Breast epithelium (tissue), 4 donors: ENCODE measurements at places on chromosomes 3 and 15. TPM values are rescaled to one million over a fixed set of nuclear protein-coding genes. Genes with fewer than 3 reads are reported as not detected.

DNA sequence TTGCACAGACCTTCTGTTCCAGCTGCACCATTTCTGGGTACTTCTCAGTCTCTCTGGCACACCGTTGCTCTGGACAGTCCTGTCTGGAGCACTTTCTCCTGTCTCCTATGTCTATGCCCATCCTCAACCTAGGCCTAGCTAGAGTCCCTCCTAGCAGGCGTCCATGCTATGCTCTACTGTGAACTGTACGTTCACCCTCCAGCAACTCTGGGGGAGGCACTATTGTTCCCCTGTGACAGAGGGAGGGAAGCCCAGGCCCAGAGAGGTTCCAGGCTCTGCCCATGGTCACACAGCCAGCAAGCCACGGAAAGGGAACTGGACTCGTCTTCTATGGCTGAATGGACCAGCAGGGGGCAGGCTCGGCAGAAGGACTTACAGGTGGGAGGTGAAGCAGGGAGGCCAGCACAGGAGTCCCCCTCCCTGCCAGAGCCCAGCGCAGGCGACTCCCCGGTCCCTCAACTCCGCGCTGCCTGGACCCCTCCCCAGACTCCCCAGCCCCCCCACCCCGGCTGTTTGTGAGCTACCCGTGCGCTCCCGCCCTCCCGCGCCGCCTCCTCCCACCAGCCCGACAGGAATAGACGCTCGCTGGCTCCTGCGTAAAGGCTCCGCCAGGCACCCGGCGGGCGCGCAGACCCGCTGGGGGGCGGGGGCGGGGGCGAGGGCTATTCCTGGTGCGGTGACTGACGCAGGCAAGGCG is 1.7 kb upstream of the LINGO1 start:
- H3K36me3 ChIP-seq, result no peaks in the 10 kb centered on the region
- H3K27ac ChIP-seq, result no peak overlapping the region
- H3K4me3 ChIP-seq, result no peak overlapping the region
- no peak for DNase-seq
- peaks cover 34% of the 10 kb centered on the region for H3K27me3 ChIP-seq

The LEKR1 gene
- 8.0 TPM for total RNA-seq

- DNase-seq, result no peak
- no peaks in the 10 kb centered on the region for H3K27me3 ChIP-seq
- H3K4me1 ChIP-seq, result no peaks in the 10 kb centered on the region
- H3K27ac ChIP-seq, result peak overlapping the region; percentile 58
- H3K4me3 ChIP-seq, result no peak overlapping the region
Measured at GRCh38 chr15:68598171-68599152, 19.7 kb downstream of the CORO2B start.

DNA sequence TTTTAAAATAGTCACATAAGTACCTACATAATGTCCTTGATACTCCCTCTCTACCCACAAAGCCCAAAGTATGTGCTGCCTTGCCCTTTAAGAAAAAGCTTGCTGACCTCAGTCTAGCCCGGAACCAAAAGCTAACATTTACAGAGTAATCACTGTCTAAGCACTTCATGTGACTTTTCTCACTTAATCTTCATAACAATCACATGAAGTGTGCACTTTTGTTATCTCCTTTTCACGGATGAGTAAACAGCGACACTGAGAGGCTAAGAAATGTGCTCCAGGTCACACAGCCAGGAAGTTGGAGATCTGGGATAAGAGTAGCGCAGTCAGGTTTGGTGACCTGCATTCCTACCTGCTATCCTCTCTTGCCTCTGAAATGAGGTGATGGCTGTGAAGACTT is 194.0 kb downstream of the ITPR1 start:
- H3K27ac ChIP-seq, result peak overlapping the region; percentile 56
- no peaks in the 10 kb centered on the region for H3K27me3 ChIP-seq
- no peak for DNase-seq
- H3K4me3 ChIP-seq, result no peak overlapping the region
- no peaks in the 10 kb centered on the region for H3K36me3 ChIP-seq

- no peak overlapping the region for H3K4me3 ChIP-seq
- H3K36me3 ChIP-seq, result no peaks in the 10 kb centered on the region
- no peaks in the 10 kb centered on the region for H3K4me1 ChIP-seq
- no peak for DNase-seq
- H3K27me3 ChIP-seq, result no peaks in the 10 kb centered on the region
Measured at GRCh38 chr3:186070133-186070532, 38.8 kb downstream of the ETV5 start.

- no peak overlapping the region for H3K4me3 ChIP-seq
- no peaks in the 10 kb centered on the region for H3K36me3 ChIP-seq
- no peaks in the 10 kb centered on the region for H3K4me1 ChIP-seq
- no peak overlapping the region for H3K27ac ChIP-seq
- H3K27me3 ChIP-seq, result no peaks in the 10 kb centered on the region
Measured at GRCh38 chr3:99681976-99682375, 43.6 kb downstream of the COL8A1 start.

GRCh38 chr15:74264081-74264501 is 28.0 kb downstream of the CCDC33 start:
- no peak overlapping the region for H3K4me3 ChIP-seq
- H3K27me3 ChIP-seq, result no peaks in the 10 kb centered on the region
- no peaks in the 10 kb centered on the region for H3K36me3 ChIP-seq
- no peaks in the 10 kb centered on the region for H3K4me1 ChIP-seq

DNA sequence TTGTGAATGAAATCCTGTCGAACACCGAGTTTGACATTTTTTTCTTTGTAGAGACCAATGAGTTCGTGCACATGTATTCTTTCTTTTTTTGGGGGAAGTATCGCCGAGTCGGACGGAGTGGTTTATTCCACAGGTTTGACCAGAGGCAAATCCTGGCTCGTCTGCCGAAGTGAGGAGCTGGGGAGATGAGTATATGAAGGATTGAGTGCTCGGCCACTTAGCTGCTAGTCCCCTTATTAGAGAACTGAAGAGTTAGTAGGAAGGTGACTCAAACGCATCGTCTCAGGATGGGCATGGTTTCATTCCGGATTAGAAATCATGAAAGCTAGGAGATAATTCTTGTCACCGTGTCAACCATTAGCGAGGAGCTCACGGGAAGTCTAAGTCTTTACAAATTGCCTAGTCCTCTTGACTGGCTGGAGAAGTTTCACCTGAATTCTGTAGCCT is 154.7 kb upstream of the GOLIM4 start:
- H3K36me3 ChIP-seq, result no peaks in the 10 kb centered on the region
- DNase-seq, result no peak
- H3K27me3 ChIP-seq, result peaks cover 36% of the 10 kb centered on the region
- H3K4me3 ChIP-seq, result peak overlapping the region; percentile 76
- H3K27ac ChIP-seq, result no peak overlapping the region

DNA sequence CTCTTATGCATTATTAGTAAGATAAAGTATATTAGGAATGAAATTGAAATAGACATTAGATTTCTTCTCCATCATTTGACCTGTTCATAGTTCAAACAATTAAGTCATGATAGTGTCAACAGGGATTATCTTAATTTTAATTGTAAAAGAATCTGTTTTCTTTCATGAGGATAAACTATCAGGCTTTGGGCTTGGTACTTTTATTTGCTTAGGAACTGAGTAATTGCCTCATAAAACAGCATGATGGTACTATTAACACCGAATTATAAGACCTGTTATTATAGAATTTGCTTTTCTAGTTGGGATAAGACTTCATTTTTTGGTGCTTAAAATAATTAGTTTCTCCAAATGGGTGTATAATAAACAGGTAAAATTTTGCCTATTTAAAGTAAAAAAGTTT is 71.8 kb downstream of the FNDC3B start:
- H3K36me3 ChIP-seq, result no peaks in the 10 kb centered on the region
- H3K27me3 ChIP-seq, result no peaks in the 10 kb centered on the region
- no peak overlapping the region for H3K27ac ChIP-seq
- no peak overlapping the region for H3K4me3 ChIP-seq

The HEG1 gene
- total RNA-seq, result 45.1 TPM

The PTH1R gene
- total RNA-seq, result 13.4 TPM

The RETNLB gene
- not detected for total RNA-seq

DNA sequence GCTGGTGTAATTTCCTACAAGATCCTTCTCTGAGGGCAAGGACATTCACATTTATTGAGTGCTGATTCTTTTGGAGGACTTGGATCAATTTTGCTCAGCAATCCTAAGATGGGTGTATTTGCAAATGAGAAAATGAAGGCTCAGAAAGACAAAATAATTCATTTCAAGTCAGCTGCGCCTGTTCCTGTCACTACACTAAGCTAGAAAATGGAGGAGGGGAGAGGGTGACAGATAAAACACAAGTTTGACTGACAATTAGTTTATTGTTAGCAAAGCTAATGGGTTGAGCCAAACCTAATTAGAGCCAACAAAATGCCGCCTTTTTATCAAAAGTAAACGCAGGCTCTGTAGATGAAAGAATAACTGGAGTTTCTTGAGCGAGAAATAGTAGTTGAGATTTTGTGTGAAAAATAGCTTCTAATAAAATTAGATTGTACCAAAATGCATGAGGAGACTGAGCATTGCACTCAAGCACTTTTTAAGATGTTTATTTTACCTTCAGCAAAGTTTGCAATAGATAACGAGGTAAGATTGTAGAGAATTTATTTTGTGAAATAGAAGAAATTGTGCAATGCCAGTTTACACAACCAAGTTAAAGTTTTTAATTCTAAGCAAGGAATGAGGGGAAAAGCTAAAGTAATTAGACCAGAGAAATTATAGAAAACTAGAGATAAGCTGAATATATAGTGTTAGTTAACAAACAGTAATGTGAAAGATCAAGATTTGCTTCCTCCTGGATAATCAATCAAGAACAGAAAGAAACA is 39.6 kb upstream of the SECISBP2L start:
- H3K27ac ChIP-seq, result no peak overlapping the region
- no peaks in the 10 kb centered on the region for H3K27me3 ChIP-seq
- H3K4me1 ChIP-seq, result no peaks in the 10 kb centered on the region
- H3K4me3 ChIP-seq, result no peak overlapping the region

The CD86 gene
- total RNA-seq, result 7.5 TPM

The MYZAP gene
- 23.0 TPM for total RNA-seq

GRCh38 chr15:53448232-53449015 is 311.0 kb downstream of the WDR72 start:
- no peak for DNase-seq
- no peaks in the 10 kb centered on the region for H3K27me3 ChIP-seq

GRCh38 chr3:24830230-24831152 is 335.8 kb upstream of the THRB start:
- H3K27me3 ChIP-seq, result no peaks in the 10 kb centered on the region
- H3K27ac ChIP-seq, result no peak overlapping the region
- H3K36me3 ChIP-seq, result no peaks in the 10 kb centered on the region
- DNase-seq, result no peak

DNA sequence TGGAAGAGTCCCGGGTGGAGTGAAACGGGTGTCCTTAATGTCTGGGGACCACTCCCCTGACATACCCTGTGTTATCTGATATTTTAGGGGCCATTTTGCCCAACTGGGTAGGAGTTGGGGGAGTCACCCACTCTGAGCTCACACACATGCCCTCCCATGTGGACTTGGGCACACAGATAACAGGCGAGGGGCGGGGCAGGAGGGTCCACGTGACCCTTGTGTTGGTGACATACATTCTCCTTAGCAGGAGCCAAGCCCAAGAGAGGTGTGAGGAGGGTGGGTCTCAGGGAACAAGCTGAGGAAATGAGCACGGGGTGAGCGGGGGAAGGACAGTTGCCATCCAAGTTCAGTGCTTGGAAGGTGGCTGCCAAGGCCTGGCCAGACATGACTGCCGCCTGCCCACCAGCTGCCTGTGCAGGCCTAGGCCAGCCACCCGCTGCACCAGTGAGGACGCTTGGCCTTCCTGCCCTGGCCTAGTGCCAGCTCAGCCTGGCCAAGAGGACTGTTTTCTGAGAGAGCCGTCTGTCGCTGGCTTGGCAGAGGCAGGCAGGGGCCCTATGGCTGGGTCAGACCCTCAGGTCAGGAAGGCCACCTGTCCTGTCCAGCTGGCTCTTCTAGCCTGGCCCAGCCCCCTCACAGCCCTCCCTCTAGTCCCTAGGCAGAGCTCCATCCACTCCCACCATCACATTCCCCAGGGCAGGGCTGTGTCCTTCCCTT is 31.3 kb upstream of the TMEM115 start:
- H3K27me3 ChIP-seq, result no peaks in the 10 kb centered on the region
- peaks cover 10% of the 10 kb centered on the region for H3K4me1 ChIP-seq
- no peaks in the 10 kb centered on the region for H3K36me3 ChIP-seq
- H3K4me3 ChIP-seq, result no peak overlapping the region
- peak; percentile 83 for DNase-seq

DNA sequence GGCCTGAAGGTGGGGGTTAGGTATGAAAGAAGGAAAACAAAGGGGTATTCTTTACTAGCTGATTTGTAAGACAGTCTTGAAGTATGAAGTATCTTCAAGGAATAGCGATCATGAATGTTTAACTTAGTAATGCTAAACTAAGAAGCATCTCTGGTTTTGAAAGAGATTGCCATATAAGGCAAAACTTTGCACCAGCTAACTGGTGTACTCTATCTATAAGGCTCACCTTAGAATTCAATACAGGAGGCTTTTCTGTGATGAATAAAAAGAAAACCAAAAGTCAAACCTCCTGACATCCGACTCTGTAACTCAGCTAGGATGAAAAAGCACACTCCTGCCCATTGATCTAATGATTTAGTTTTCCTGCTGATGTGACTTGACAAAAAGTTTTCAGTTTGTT is 54.7 kb downstream of the FOXP1 start:
- H3K36me3 ChIP-seq, result no peaks in the 10 kb centered on the region
- H3K4me3 ChIP-seq, result no peak overlapping the region

The INSYN1 gene
- total RNA-seq, result 1.9 TPM

- no peaks in the 10 kb centered on the region for H3K36me3 ChIP-seq
- no peaks in the 10 kb centered on the region for H3K27me3 ChIP-seq
Measured at GRCh38 chr3:172634948-172635347, 75.9 kb downstream of the NCEH1 start.

DNA sequence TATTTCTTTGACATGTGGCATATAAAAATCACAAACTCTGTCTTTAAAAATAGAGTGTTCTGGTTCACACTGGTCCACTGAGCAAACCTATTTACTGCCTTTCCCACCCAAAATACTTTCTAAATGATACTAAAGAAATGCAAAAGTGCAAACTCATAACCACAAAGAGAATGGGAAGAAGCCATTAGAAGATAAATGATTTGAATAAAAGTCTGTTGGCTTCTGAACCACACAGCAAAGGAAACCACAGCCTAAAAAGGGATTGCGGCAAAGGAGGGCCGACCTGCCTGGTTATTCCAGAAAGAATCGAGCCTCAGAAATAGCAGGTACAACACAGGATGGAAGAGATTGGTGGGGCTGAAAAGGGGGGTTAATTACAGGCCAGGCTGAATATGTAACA is 599.5 kb downstream of the FHIT start:
- H3K4me3 ChIP-seq, result no peak overlapping the region
- no peaks in the 10 kb centered on the region for H3K36me3 ChIP-seq
- no peaks in the 10 kb centered on the region for H3K4me1 ChIP-seq

The CHRM5 gene
- not detected for total RNA-seq

- H3K4me1 ChIP-seq, result no peaks in the 10 kb centered on the region
- no peak overlapping the region for H3K27ac ChIP-seq
- H3K4me3 ChIP-seq, result no peak overlapping the region
- DNase-seq, result no peak
- H3K36me3 ChIP-seq, result no peaks in the 10 kb centered on the region
Measured at GRCh38 chr15:33125894-33126537, 68.5 kb downstream of the FMN1 start.

The SLC25A20 gene
- 24.7 TPM for total RNA-seq

- H3K4me3 ChIP-seq, result no peak overlapping the region
- no peaks in the 10 kb centered on the region for H3K4me1 ChIP-seq
- H3K36me3 ChIP-seq, result no peaks in the 10 kb centered on the region
- H3K27ac ChIP-seq, result peak overlapping the region; percentile 94
- DNase-seq, result peak; percentile 92
Measured at GRCh38 chr15:63945838-63946298, 100.4 kb downstream of the DAPK2 start.

The UROC1 gene
- not detected for total RNA-seq
